ENCODE measurements at places on chromosomes 5 and 9.

GRCh38 chr9:69667306-69667705, 4.9 kb downstream of the APBA1 start:
- no peak for DNase-seq

DNA sequence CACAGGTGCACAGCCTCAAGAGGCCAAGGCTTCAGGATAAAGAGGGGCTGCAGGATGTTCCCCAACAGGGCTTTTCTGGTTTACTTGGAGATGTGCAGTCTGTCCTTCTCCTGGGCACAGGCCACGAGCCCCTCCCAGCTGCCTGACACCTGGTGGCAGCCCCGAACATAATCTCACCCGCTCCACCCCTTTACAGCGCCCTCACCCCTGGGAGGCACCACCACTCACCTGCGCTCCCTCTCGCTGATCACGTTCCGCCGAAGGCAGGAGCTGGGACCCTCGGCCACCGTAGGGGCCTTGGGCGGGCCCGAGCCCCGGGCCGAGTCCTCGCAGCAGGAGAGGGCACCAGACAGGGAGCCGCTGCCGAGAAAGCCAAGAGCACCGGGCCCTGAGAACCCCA, 514 bp downstream of the SOHLH1 start:
- no peak for DNase-seq

DNA sequence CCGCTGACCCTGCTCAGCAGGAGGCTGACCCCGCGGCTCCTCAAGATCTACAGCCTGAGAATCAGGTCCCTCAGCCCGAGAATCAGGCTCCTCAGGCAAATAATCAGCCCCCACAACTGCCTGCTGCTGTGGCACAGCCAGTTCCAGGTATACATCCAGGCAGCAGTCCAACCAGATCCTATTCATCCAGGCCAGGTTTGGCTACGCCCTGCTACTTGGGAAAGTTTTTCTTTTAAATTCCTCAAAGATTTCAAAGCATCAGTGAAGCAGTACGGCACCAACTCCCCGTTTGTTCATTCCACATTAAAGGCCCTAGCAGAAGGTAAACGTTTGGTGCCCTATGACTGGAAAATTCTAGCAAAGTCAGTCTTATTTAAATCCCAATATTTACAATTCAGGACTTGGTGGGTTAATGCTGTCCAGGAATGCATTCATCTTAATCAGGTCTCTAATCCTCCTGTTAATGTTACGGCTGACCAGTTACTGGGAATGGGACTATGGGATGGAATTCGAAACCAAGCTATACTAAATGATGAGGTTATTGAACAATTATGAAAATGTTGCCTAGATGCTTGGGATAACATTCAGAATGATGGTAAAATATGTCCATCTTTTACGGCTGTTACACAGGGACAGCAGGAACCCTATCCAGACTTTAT, 102.3 kb downstream of the SYK start:
- DNase-seq = no peak

- no peak for DNase-seq
These were observed 880 bp downstream of the ARID3C start for GRCh38 chr9:34627716-34628655.

- DNase-seq = no peak
These were observed 15.0 kb downstream of the PJA2 start for GRCh38 chr5:109394806-109395205.

DNA sequence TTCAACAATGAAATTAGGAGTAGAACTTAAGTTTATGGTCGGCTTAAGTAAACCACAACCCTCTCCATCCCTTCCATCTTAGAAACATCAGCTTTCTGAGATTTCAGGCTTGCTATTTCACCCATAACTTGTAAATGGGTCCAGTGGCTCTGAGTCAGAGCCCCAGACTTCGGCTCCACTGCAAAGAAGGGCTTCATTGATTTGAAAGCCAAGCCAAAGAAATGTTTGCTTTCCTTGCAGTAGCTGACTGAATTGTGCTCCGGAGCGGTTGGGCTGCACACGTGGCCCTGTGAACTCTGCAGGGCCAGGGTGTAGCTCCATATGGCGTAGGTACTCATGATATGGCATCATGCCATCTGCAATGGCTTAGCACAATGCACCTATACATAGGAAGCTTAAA, 57.0 kb downstream of the NREP start:
- no peak for DNase-seq

GRCh38 chr9:35659340-35659739, 1.2 kb downstream of the CCDC107 start:
- DNase-seq = no peak

- no peak for DNase-seq
These were observed 96.3 kb downstream of the ARSB start for GRCh38 chr5:78888580-78889368.

DNA sequence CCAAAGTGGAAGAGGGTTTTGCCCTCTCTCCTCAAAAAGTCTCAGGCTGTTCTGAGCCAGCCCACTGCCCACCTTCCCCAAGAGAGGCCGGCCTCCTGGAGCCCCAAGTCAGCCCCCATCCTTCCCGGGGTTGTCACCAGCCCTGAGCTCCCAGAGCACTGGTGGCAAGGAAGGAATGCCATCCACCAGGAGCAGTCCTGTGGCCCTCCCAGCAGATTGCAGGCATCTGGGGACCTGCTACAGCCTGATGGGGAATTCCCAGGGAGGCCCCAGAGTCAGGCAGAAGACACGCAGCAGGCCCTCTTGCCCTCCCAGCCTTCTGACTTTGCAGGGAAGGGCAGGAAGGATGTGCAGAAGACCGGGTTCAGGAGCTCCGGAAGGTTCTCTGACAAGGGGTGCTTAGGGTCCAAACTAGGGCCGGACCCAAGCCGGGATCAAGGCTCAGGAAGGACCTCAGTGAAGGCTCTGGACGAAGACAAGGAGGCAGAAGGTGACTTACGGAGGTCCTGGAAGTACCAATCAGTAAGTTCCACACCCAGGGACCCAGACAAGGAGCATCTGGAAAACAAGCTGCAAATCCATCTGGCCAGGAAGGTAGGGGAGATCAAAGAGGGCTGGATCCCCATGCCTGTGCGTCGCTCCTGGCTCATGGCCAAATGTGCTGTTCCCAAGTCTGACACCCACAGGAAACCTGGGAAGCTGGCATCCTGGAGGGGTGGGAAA, 3.7 kb downstream of the SPATA31E1 start:
- no peak for DNase-seq

DNA sequence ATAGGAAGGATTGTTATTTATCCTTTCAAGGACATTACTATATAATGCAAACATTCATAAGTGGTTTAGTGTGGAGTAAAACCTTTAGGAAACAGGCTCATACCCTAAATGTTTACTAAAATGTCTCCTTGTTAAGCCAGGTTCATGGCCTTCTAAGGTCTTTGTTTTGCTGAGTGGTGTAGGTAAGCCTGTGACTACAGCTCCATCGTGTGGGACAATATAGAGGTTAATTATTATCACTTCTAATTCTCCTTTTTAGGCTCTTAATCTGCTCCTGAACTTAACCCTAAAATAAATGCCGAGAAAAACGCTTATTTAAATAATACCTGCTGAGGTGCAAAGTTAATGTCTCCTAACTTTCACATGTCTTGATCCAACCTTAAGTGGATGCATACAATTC, 43.8 kb downstream of the SPINK5 start:
- DNase-seq = no peak

- no peak for DNase-seq
These were observed 104.7 kb downstream of the ADAMTS2 start for GRCh38 chr5:179240561-179240960.

- DNase-seq = no peak
These were observed 25.3 kb upstream of the PPP1R2B start for GRCh38 chr5:156824800-156825199.

- DNase-seq = no peak
These were observed 126.1 kb downstream of the GAS1 start for GRCh38 chr9:86821006-86821845.

DNA sequence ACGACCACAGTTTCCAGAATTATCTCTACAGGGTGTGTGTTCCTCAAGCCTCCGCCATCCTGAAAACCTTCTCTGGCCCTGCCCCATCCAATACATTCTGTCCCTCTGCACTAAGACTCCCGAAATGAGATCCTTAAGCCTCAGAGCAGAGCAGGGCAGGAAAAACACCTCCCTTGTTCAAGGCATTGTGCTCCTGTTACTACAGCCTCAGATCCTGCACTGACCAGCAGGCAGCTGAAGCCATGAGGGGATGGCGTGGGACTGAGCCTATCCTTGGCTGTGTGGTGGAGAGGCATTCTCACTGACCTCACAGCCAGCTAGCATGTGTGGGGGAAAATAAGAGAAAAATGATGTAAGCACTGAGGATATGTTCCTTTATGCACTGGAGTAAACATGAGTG, 106.7 kb upstream of the PHYKPL start:
- no peak for DNase-seq

DNA sequence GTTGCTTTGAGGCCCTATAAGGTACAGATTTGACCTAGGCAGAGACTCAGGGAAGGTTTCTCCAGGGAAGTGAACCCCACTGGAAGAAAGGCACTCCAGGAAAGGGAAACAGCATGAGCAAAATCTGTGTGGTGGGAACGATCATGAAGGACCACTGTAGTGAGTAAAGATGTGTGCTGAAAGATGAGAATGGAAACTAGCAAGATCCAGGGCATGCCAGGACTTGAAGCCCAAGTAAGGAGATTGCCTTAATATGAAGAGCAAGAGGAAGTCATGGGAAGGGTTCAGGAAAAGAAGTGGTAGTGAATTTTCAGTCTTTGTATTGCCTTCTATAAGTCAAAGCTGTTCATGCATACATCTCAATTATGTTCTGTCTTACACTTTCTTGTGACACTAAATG, 55.2 kb upstream of the SLIT3 start:
- no peak for DNase-seq

All from bone marrow (tissue), 2 donors.